Stimulated activated naive CD4-positive, alpha-beta T cell treated with Interleukin-2 at 50 U/mL for 16 hours (primary cell): ENCODE measurements at places on chromosomes 4 and X.

- DNase-seq: no peak
Measured at GRCh38 chr4:88659055-88659889, 38.4 kb downstream of the NAP1L5 start.

DNA sequence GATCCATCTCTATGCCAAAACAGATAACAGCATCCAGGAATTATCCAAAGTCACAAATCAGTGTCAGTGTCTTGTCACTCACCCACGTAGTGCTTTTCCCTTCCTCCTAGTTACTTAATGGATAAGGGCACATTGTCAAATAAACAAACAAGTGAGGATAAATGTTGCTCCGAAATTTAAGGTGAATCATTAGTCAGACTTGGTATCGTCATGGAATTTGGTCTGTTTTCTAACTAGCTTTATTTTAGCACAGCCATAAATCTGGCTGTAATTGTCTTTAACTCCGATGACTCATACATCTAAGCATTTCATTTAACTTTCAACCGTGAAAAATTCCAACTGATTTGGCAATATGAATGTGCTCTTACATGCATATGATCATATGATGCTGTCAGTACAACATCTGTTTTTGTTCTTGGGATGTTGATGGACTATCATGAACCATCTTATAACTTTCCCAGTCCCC is 83.3 kb downstream of the SNCA start:
- no peak for DNase-seq

- no peak for DNase-seq
Measured at GRCh38 chr4:771464-771863, 54.5 kb downstream of the CPLX1 start.

- no peak for DNase-seq
Measured at GRCh38 chrX:19514791-19515614, at the start of gene MAP3K15. Gene MAP3K15 (minus strand): TSS chrX:19515508. CDS start chrX:19515261, 247 bp downstream.

GRCh38 chr4:169351872-169352271 is 81.1 kb upstream of the SH3RF1 start:
- DNase-seq: no peak
